ENCODE measurements at places on chromosomes 12 and 14.

GRCh38 chr12:116538076-116538591 is 21.0 kb upstream of the MAP1LC3B2 start:
- DNase-seq = no peak

DNA sequence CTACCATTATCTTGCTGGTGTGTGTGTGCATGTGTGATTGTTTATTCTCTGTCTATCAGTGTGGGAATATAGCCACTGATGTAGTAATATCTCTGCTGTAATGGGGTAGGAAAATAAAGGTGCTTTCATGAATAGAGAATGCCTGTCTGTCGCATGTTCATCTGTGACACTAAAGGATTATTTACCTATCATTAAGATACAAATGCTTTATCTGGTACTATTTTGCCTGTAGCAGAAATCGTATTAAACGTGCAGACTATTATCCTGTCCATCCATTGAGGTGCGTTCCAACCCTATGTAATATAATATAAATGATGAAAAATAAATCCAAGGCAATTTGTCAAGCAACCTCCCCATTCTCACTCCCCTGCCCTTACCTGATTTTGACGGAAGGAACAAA is 1215.1 kb downstream of the BCL11B start:
- DNase-seq = no peak

DNA sequence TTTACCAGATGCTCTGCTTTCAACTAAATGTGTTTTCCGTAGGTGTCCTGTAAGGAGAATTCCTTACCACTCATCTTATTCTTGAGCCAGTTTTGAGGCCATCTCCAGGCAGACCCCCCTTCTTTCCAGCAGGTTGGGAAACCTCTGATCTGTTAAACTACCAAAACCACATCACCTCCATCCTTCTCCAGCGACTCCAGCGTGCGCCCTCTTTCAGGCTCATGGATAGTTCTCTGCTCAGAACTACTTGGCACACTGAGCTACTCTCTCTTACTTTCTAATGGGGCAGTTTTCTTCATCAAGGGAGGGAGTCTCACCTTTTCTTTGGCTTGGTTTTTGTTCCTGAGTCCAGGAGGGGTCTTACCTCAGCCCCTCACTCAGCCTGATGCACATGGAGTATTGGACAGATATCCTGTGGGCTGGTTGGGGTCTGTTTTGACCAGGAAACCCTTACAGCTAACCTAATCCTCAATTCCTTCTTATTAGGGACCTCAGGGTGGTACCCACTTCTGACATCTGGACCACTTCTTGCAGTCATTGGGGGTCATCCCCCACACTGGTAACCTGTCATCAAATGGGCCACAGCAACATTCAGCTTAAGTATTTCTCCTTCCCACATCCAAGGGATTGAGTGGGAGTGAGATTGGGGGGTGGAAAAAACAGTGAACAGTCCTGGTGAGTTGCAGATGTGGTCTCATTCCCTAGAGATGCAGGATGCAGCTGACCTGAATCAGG is 5.2 kb downstream of the DHRS2 start:
- no peak for DNase-seq

GRCh38 chr14:76007852-76008251 is 22.3 kb downstream of the IFT43 start:
- DNase-seq = no peak

GRCh38 chr14:23153851-23154796 is 29.3 kb downstream of the SLC7A8 start:
- DNase-seq = no peak

DNA sequence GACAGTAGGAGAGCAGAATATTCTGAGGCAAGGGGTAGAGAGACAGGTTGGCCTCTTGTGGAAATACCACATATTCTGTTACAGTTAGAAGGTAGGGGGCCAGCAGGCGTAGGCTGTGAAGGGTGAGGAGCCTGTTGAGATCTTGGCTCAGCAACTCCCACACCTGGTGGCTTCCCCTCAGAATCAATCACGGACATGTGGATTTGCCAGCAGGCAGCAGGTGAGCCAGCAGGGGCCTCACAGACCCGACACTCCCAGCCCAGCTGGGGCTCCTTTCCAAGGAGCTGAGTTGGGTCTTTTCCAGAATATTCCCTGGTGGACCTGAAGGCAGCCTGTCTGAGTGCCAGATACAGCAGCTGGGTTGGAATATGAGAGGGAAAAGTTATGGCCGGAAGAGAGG is 150.0 kb upstream of the CRY1 start:
- DNase-seq = no peak

GRCh38 chr14:84792722-84793410 is 737.1 kb upstream of the FLRT2 start:
- no peak for DNase-seq

All from CD4-positive, alpha-beta T cell (primary cell).